ENCODE measurements at places on chromosomes 16 and 17. TPM values are rescaled to one million over a fixed set of nuclear protein-coding genes. Genes with fewer than 3 reads are reported as not detected.

Gene IGSF6
- not detected for total RNA-seq

Gene C16orf92
- not detected for total RNA-seq

Gene KRTAP4-9
- total RNA-seq, result not detected

Gene FASN
- 153 TPM for total RNA-seq

Gene CAMKK1
- total RNA-seq, result 8.6 TPM

Gene TRAF4
- total RNA-seq, result 14.3 TPM

Gene ACSM2A
- not detected for total RNA-seq

Gene SPATA22
- total RNA-seq, result 1.2 TPM

Gene IL17C
- total RNA-seq, result not detected

All from smooth muscle cell of trachea (primary cell).